ENCODE measurements at places on chromosomes 5 and 9. TPM values are rescaled to one million over a fixed set of nuclear protein-coding genes. Genes with fewer than 3 reads are reported as not detected.

SNCAIP gene
- total RNA-seq, result 18.4 TPM

GRCh38 chr5:5278201-5278814 is 138.2 kb downstream of the ADAMTS16 start:
- DNase-seq, result no peak

IFNB1 gene
- total RNA-seq, result not detected

DCTN3 gene
- total RNA-seq, result 97.1 TPM

DNA sequence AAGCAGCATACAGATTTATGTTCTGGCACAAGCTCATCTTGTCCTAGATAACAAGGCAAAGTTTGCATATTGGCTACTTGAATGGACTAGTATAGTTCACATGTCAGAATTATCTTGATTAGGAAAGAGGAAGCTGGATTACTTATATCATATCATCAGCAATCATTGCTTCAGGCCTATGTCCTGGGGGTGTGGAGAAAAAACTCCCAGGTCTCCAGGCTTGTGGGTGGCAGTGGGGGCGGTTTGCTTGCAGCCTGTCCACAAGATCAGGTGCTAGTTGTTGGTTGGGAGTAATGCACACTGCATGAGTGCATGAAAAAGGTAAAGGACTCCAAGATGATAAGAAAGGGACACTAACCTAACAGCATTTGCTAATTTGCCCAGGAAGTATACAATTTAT is 326.4 kb upstream of the PDE4D start:
- no peak for DNase-seq

- DNase-seq, result no peak
Observed at GRCh38 chr9:134424818-134425217, 98.6 kb downstream of the RXRA start.

GRCh38 chr5:2267991-2268390 is 385.3 kb upstream of the IRX4 start:
- DNase-seq, result no peak

GRCh38 chr9:36903541-36904435 is 130.3 kb downstream of the PAX5 start:
- peak; percentile 60 for DNase-seq

DNA sequence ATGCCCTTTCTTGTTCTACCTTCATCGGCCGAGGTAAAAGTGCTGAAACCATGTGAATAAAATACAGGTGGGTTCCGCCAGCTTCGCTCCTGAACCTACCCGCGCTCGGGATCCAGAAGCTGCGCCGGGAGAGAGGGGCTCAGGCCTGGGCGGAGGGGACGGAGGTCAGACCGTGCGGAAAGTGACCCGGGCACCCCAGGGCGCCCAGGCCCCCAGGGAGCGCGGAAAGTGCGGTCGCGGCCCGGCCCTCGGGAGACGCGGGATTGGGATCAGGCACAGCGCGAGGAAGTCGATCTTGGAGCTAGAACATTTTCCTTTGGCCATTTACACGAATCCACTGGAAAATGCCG is 329 bp downstream of the SYK start:
- no peak for DNase-seq

GRCh38 chr5:45596320-45596719 is 99.9 kb downstream of the HCN1 start:
- no peak for DNase-seq

- DNase-seq, result no peak
Observed at GRCh38 chr9:90974016-90974415, 172.4 kb downstream of the SYK start.

GRCh38 chr5:128143911-128144310 is 60.3 kb downstream of the SLC12A2 start:
- DNase-seq, result no peak

PCDH1 gene
- 479 TPM for total RNA-seq

AJM1 gene
- 1.6 TPM for total RNA-seq

- DNase-seq, result no peak
Observed at GRCh38 chr9:127193483-127193882, 71.0 kb upstream of the ANGPTL2 start.

GRCh38 chr5:14212838-14213237 is 69.7 kb downstream of the TRIO start:
- DNase-seq, result no peak

RNF183 gene
- not detected for total RNA-seq

GFI1B gene
- total RNA-seq, result not detected

GRCh38 chr9:91011891-91012290 is 210.3 kb downstream of the SYK start:
- no peak for DNase-seq

DNA sequence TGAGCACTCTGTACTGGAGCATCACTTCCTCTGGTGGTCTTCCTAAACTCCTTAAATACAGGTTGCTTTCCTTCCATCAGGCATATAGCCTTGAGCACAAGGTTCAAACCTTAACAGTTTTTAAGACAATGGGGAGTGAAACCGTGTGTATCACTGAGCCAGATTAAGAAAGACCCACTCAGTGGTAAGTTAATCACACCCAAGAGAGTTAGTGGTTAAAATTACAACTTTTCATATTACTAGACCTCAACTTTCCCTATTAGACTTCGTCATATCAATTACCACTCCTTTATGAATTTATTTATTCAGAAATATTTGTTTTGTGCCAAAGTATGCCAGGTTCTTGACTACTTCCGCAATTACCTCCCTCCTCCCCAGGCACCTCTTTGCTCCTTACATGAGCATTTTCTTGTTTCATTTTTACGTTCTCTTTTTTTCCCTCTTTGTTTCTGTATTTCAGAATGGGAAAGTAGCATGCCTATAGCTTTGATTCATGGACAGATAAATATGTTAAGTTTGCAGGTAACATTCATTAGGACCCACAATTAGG is 351.0 kb downstream of the KIAA0825 start:
- no peak for DNase-seq

DNA sequence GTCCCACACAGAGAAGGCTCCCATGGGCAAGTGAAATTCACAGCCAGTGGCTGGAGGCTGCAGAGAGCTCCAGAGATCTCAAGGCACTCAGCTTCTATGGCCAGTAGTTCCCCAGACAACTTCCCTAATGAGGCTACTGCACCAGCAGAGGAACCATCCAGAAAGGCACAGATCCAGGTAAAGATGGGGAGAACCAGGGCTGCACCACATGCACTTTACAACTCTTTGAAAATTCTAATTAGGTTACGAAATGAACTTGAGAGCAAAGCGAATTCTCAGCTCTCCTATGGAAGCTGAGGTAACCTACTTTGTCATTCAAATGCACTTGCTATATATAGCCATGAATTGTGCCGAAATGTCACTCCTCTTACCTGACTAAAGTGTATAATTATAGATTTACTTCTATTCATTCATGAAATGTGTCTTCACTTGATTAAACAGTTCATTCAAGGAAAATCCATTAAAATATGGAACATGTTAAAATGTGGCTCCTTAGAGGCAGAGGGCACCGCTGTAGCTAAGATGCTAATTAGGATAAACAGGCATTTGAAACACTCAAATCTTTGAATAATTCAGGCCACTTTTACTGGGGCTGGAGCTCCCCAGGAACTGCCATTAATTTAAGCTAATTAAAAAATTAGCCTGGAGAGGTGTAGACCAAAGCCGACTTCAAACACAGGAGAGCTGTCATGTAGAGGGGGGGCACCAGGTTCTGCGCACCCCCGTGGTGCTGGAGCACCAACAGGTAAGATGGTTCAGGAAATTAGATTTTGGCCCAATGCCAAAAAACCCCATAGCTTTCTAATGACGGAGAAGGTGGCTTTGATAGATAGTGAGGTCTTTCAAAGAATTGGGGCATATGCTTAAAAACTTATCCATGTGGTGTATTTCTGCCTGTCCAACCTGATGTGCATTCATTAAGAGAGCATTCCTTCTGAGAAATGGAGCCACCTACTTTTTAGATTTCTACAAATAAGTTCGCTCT is 204.1 kb downstream of the GABBR2 start:
- no peak for DNase-seq

GRCh38 chr5:133819977-133820471 is 148.4 kb downstream of the C5orf15 start:
- no peak for DNase-seq

DNA sequence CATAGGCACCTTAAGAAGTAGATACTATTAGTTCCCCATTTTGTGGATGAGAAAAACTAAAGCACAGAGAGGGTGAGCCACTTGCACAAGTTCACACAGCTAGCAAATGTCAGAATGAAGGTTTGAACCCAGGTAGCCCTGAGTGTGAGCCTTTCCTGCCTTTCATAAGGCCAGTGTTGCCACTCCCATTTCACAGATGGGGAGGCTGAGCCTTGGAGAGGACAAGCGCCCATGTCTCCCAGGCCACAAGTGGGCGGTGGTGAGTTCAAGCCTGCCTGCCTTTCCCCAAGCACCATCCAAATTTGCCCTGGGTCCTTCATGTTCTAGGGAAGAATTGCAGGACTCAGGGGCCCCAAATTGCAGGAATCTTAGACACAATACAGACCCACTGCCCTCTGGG is 50.6 kb downstream of the LHX2 start:
- no peak for DNase-seq

OR13F1 gene
- total RNA-seq, result not detected

PPP2R2B gene
- 0.19 TPM for total RNA-seq

GRCh38 chr5:56019306-56020272 is 24.8 kb upstream of the IL6ST start:
- no peak for DNase-seq

CDX1 gene
- total RNA-seq, result not detected

GRCh38 chr5:322942-323879 is 1.7 kb downstream of the AHRR start:
- no peak for DNase-seq

DNA sequence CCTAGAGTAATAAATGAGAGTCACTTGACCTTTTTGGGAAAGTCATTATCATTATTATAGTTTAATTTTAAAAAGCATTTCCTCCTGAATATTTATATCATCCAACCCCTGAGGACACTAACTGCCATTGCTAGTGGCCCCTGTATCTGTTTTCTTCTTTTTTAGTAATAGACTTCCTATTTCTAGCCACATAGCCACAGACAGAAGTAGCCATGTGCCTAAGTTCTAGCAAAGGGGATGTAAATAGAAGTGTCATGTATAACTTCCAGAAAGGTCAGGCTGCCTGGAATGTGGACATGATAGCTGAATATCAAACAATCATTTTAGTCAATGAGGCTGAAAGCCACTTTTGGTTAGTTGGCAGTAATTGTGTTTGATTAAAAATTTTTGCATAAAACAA is 37.5 kb upstream of the IQGAP2 start:
- DNase-seq, result no peak

ITGA1 gene
- total RNA-seq, result 61.0 TPM

GRCh38 chr9:133067813-133068212 is 6.0 kb downstream of the CEL start:
- no peak for DNase-seq
